ENCODE measurements at places on chromosomes 7 and 10.

GRCh38 chr7:11910253-11910652 is 78.3 kb upstream of the THSD7A start:
- DNase-seq: no peak

- no peak for DNase-seq
These were observed 50.5 kb downstream of the CDK6 start for GRCh38 chr7:92785923-92786322.

DNA sequence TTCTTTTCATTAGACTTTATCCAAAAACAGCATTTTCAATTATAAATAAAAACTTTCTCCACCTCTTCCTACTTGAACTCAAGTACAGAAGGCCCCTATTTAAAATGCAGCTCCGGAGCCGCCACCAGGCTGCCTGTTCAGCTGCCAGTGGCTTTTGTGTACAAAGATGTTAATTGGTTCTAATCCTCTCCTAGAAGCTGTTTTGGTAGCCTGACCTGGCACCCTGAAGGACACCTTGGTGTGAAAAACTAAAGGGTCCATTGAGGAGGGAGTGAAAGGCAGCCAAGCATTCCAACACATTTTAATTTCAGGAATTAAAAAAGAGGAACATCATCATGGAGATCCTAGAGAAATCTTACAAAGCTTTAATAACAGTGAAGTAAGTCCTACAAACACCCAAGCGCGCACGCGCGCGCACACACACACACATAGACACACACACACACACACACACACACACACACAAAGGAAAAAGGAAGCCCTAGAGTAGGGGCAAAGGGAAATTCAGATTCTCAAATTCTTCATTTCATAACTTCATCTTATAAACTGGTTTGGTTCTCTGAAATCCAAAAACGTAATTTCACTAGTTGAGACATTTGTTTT is 41.4 kb downstream of the VAX1 start:
- no peak for DNase-seq

GRCh38 chr7:67022511-67022910 is 25.9 kb downstream of the TYW1 start:
- DNase-seq: no peak

- DNase-seq: no peak
These were observed 8.3 kb downstream of the CSTF2T start for GRCh38 chr10:51691135-51691534.

DNA sequence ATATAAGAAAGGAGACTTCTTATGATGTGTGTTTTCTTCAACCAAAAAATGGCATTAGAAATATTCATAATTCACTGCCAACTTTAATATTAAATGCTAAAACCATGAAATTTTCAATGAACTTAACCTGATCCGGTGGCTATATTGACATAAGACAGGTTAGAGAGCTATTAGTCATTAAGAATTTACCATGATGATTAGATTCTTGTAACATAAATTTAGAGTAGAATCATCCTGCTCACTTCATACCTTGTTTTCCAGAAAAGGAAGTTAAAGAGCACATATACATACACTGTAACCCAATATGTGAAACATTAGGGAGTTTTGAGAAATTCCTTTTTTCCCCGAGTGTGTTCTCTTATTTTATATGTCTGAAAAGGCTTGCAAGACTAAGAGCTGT is 430.3 kb upstream of the SEMA3A start:
- no peak for DNase-seq

DNA sequence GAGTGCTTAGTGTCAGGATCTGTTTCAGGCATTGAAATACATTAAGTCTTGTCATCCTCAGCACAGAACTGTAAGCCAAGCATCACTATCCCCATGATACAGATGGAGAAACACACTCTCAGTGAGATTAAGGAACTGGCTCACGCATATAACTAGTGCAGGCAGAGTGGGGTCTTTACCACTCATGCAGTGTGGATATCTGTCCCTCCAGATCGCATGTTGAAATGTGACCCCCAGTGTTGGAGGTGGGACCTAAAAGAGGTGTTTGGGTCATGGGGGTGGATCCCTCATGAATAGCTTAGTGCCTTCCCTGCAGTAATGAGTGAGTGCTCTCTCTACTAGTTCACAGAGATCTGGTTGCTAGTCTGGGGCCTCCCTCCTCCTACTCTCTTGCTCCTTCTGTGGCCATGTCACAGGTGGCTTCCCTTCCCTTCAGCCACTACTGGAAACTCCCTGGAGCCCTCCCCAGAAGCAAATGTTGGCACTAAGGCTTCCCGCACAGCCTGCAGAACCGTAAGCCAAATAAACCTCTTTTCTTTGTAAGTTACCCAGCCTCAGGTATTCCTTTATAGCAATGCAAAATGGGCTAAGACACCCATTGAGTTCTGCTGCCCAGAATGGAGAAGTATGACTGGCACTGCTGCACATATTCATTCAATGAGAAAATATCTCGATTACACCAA is 31.8 kb upstream of the MSMB start:
- no peak for DNase-seq

DNA sequence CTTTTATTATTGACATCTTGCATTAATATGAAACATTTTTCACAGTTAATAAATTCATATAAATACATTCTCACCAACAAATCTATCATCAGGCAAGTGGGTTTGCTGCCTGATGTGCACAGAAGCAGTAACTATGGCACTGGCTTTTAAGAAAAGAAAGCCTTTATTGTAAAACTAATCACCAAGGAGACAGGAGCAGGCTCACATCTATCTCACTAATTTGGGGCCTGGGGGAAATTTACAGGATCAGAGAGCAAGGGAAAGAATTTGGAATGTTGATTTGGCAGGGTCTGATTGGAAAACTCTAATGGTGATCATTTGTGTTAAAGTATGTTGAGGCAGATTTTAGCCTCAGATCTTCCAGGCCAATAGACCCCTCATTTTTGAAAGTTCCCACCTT is 605.7 kb downstream of the POM121L12 start:
- no peak for DNase-seq

DNA sequence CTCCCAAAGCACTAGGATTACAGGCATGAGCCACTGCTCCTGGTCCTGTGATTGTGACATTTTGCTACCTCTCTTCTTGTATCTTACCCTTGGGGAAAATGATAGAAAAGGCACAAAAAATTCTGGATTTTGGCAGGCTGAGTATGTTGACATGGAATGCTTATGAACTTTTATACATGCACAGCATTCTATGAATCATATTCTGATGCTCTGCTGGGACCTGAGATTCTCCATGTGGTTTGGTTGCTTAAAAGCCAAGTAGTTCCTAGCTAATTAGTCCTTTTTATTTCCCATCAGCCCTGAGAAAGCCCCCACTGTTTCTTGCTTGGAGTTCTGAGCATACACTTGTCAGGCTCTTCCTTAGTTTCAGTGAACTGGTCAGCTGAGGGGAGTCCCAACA is 8.3 kb upstream of the KAZALD1 start:
- DNase-seq: no peak

All from glomerular endothelial cell (primary cell).